ENCODE measurements at places on chromosomes 12 and 14.

GRCh38 chr14:64806202-64806861 lies 73.4 kb downstream of the SPTB start:
- DNase-seq = peak; percentile 96

- DNase-seq = no peak
These were observed 558.5 kb downstream of the TMTC2 start for GRCh38 chr12:83245156-83245555.

GRCh38 chr14:104184911-104185499 lies 46.6 kb downstream of the KIF26A start:
- no peak for DNase-seq

GRCh38 chr12:50224026-50224692 lies 57.0 kb upstream of the CERS5 start:
- DNase-seq = peak; percentile 45

GRCh38 chr14:24337144-24337823 lies 2.4 kb upstream of the ADCY4 start:
- no peak for DNase-seq

- DNase-seq = no peak
These were observed 66.0 kb upstream of the GALNT9 start for GRCh38 chr12:132395192-132395907.

GRCh38 chr12:68971404-68971803 lies 38.4 kb upstream of the CPM start:
- DNase-seq = peak; percentile 75

DNA sequence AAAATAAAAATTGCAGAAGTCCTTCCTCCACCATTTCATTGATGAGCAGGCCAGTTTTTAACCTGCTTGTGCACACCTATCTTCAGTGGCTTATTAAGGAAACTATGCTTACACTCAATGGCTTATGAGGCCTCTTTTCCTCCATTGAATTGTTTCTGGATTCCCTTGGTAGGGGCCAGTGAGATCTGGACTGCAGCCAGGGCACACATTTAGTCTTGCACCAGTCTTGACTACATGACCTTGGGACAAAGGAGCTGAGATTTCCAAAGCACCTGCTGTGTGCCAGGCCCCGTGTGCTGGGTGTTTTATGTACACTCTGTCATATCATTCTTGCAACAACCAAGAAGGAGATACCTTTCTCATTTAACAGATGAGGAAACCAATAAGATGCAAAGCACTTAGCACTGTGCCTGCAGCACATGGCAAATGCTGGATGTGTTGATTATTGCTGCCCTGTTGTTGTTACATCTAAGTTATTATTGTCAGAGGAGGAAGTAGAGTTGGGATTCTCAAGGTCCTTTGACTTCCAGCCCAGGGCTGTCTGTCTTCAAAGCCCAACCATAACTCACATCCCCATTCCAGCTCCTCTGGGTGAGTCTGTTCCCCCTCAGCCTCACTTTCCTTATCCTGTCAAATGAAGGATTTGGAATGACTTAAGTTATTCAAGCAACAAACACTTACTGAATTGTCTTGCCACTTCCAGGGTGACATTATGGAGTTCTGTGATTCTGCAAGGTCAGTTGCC lies 31.6 kb upstream of the RIN3 start:
- no peak for DNase-seq

DNA sequence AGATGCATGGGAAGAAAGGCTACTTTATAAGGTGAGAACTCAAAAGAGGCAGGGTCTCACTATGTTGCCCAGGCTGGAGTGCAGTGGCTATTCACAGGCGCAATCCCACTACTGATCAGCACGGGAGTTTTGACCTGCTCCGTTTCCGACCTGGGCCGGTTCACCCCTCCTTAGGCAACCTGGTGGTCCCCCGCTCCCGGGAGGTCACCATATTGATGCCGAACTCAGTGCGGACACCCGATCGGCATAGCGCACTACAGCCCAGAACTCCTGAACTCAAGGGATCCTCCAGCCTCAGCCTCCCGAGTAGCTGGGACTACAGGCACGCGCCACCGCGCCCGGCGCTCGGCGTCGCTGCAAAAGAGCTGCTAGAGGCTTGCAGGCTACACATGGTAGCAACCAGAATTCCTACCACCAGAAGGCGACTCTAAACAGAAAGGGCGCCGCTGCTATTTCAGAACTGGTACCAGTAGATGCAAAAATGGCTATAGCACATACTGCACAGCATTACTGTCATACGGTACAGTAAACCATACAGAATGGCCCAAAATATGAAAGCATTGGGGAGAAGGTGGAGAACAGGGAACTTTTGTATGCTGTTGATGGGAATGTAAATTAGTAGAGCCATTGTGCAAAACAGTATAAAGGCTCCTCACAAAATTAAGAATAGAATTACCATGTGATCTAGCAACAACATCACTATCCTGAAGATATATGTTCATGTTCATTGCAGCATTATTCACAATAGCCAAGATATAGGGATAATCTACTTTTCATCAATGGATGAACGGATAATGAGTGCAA lies 1.2 kb upstream of the NEMF start:
- peak; percentile 79 for DNase-seq

DNA sequence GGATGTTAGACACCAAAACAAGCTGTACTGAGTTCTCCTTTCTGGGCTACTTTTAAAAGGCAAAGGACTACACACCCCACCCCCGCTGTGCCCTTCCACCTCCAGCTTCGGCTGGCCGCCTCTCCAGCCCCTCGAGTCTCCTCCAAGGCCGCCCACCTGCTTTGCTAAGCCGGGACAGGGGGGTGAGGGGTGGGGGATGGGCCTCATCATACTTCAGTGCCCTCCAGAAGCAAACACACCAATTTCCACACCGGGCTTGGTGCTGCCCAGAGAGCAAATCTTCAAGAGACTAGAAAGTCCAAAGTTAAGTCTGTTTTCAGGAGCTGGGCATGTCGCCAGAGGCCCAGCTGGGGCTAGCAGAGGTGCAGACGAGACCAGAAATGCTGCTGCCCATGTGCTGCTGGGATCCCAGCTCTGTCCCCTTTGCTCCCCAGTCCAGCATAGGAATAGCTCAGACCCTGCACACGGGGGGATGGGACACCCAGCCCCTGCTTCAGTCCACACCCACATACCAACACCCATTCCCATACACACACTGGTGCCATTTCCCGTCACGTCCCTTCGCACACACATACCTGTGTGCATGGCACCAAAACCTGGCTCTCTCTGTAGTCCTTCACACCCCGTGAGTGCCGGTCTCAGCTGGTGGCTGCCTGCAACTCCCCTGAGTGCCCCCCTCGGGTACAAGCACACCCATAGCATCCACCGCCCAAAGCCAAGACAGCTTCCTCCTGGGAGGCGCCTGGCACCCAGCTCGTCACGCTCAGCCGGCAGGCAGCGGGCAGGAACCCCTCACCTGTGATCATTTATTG lies 1.0 kb downstream of the SLC6A12 start:
- DNase-seq = no peak

- DNase-seq = no peak
These were observed 42.1 kb downstream of the SEC23A start for GRCh38 chr14:39060818-39061437.

DNA sequence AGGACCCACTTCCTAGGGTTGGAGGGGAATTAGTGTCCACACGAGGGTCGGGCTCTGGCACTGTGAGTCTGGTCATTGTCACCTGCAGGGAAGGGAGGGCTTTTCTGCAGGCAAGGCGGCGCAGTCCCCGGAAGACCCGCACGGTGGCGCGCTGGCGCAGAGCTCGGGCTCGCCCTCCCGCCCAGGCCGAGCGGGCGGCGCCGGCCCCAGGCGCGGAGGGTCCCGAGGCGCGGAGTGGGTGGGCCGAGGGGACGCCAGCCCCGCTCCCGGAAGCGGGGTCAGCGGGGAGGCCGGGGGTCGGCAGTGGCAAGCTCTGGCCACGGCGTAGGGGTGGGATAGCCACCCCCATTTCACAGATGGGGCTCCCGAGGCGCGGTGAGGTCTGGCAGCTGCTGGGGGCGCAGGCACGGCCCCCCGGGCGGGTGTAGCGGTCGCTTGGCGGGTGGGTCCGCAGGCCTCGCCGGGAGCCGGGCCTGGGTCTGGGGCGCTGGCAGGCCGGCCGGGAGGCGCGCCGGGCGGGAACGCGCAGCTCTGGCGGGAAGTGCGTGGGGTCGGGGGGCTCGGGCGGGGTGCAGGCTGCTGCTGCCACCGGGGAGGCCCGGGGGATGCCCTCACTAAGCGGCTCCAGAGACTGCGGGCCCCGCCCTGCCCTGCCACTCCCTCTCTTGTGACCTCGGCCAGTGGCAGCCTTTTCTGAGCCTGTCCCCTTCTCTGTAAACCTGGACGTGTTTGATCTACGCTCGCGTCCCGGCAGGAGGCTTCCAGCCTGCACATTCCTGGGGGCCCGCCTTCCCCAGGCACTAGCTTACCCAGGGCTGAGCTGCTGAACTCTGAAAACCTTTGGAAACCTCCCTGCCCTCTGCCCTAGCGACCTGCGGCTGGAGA lies 46.1 kb downstream of the CYP46A1 start:
- DNase-seq = peak; percentile 51

DNA sequence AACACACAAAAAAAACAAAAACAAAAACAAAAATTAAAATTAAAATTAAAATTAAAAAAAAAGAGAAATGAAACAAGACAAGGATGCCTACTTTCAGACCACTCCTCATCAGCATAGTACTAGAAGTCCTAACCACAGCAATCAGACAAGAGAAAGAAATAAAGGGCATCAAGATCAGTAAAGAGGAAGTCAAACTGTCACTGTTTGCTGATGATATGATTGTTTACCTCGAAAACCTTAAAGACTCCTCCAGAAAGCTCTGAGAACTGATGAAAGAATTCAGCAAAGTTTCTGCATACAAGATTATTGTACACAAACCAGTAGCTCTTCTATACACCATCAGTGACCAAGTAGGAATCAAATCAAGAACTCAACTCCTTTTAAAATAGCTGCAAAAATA lies 29.2 kb downstream of the ALG10 start:
- DNase-seq = no peak

- no peak for DNase-seq
These were observed 22.3 kb upstream of the STK38L start for GRCh38 chr12:27221625-27222387.

DNA sequence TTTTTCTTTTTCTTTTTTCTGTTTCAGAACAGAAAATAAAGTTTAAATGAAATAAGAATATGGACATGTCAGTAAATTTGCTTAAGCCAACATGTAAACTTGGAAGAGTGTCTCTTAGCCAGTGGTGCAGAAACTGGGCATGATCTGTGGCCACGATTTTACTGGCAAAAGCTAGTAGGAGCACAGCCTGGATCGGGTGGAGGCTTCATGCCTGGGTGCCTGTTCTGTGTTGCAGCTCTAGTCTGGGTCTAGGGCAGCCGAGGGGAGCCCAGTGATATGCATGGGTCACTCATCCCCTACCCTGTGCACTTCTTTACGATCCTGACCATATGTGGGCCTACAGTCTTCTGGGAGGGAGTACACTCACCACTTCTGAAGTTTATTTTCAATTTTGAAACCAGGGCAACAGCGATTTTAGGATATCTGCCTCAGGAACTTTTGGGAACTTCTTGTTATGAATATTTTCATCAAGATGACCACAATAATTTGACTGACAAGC lies 45.6 kb upstream of the SMCO2 start:
- DNase-seq = peak; percentile 28

GRCh38 chr12:4330203-4330602 lies 9.2 kb downstream of the TIGAR start:
- DNase-seq = no peak

GRCh38 chr12:6852651-6853354 lies 853 bp downstream of the USP5 start:
- peak; percentile 76 for DNase-seq

GRCh38 chr12:87270919-87271318 lies 758.3 kb downstream of the C12orf50 start:
- DNase-seq = no peak

DNA sequence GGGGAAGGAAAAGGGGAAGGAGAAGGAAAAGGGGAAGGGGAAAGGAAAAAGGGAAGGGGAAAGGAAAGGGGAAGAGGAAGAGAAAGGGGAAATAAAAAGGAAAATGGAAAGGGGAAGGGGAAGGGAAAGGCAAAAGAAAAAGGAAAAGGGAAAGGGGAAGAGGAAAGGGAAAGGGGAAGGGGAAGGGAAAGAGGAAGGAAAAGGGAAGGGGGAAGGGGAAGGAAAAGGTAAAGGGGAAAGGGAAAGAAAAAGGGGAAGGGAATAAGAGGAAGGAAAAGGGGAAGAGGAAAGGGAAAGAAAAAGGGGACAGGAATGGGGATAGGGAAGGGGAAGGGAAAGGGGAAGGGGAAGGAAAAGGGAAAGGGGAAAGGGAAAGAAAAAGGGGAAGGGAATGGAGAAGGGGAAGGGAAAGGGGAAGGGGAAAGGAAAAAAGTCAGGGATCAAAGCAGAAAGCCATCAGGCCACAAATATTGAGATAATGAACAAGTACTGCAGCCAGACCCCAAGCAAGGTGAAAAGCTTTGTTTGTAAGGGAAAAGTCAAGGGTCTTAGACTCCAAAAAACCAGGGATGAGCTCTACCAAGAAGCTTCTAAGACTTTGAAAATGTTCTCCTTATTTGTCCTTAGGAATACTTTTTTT lies 20.0 kb downstream of the DICER1 start:
- DNase-seq = no peak

- DNase-seq = no peak
These were observed 414 bp upstream of the ANKS1B start for GRCh38 chr12:99985129-99985570.

- no peak for DNase-seq
These were observed 774 bp upstream of the TMEM30B start for GRCh38 chr14:61281948-61282275.

DNA sequence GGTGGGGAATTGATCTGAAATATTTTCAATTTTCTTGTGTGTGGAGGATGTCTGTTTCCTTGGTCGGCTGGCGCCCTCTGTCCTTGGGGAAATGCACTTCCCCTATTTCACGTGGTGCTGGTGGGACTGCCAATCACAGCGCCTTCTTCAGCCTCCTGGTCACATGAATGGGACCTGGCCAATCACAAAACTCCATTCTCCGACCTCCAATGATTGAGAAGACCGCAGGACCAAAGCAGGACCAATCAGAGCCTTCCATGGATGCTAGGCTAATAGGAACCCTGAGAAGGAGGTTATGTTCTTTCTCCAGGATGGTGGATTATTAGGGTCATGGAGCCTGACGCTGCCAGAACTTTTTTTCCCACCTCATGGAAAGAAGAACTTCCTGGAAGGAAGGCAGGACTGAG lies 188.7 kb downstream of the TTC8 start:
- peak; percentile 52 for DNase-seq

DNA sequence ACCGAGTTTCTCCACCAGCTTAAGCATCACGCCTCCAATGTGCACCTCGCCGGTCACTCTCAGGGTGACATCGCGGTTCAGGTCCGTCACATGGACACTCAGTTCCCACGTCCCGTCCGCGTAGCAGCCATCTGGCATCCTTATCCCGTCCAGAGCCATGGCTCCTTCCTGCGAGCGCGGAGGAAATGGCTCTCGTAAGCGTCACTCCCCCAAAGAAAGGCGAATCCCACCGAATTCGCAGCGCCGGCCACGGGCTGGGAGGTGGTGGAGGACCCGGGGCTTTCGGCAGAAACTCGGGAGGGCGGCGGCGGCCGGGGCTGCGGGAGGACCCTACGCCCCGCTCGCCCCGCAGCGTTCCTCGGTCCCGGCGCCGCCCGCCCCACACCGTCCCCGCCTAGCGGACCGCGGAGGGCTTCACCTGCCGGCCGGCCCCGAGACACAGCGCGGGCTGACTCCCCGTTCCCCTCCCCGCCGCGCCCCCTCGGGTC lies 396 bp downstream of the FERMT2 start:
- DNase-seq = peak; percentile 63
